ENCODE measurements at places on chromosomes 13 and 19.
A peak's percentile ranks its signal among the peaks of the same experiment; 100 is the strongest.

DNA sequence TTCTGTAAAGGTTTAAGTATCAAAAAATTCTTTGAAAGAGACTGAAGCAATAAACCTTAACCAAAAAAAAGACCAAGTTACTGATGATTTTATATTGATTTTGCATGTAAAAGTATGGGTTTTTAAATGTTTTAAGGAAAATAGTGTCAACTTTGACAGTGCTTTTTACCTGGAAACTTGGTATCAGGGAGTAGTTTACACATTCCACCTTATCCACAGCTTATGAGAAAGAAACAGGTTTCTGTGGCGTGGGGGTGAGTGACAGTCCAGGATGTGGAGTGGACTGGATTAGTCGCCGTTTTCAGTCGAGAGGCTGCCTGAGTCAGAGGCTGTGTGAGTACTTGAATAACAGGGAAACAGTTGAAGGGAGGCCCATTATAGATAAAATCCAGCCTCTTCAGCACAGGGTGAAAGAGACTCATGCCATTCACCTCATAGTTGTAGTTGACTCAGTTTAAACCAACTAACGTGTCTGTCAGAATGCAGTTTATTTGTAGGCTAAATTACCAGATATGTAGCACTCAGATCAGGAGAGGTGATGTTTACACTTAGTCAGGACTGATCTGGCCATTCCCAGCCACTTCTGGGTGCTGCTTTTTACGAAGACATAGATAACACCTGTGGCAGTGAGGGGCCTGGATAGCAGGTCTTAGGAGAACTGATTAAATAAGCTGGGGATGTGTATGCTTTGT, 595 bp upstream of the GPR183 start:
- peak; percentile 89 for DNase-seq

DNA sequence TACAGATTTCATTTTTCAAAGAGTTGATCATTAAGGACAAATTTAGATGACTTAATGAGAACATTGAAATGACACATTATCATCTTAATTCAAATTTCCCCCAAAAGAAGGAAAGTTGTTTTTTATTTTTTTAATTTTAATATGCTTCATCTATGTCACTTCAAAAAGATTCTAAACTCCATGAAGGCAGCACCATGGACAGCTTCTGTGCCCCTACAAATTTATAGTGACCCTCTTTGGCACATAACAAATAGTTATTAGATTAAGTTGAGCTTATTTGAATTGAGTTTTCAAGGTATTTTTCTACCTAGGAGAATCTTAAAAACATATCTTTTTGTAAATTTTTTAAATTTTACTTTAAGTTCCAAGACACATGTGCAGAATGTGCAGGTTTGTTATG, 198.6 kb downstream of the DCT start:
- DNase-seq, result no peak

DNA sequence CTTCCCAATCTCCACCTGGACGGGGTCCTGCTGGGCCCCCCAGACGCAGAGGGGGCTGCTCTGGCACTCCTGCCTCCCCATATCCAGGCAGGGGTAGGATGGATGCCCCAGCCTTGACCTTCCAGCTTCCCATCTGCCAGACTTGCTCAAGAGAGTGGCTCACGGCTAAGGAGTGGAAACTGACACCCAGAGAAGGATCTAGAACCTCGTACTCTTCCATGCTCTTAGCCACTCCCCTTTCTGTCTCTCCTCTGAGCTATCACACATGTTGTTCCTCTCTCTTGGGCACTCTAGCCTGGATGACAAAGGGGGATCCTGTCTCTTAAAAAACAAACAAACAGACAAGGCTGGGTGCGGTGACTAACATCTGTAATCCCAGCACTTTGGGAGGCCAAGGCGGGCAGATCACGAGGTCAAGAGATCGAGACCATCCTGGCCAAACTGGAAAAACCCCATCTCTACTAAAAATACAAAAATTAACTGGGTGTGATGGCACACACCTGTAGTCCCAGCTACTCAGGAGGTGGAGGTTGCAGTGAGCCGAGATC, 12.2 kb upstream of the FUT5 start:
- no peak for DNase-seq

GRCh38 chr19:31519256-31519655, 170.0 kb upstream of the TSHZ3 start:
- no peak for DNase-seq

DNA sequence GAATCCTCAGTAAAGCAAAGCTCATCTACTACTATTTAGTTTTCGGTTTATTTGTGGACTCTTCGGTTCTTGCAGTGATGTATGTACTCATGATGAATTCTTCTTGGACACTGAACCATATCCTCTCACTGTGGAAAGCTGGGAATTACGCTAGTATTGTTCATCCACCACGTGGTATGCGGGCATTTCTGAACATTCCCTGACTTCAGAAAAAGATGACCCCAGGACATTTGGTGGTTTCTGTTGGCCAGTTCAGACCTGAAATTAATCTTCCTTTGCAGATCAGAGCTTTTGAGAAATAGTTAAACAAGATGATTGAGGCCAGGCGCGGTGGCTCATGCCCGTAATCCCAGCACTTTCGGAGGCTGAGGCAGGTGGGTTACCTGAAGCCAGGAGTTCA, 25.3 kb upstream of the FBN3 start:
- no peak for DNase-seq

DNA sequence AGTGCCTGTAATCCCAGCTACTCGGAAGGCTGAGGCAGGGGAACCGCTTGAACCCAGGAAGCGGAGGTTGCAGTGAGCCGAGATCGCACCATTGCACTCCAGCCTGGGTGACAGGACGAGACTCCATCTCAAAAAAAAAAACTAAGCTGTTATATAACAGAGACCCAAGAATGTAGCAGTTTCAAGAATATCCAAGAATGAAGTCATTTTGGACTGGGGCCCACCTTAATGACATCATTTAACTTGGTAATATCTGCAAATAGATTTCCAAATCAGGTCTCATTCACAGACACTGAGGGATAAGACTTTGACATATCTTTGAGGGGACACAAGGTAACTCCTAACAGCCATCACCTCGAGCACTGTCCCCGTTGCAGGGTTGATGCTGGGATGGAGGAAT, 36.5 kb upstream of the MRI1 start:
- DNase-seq, result no peak

DNA sequence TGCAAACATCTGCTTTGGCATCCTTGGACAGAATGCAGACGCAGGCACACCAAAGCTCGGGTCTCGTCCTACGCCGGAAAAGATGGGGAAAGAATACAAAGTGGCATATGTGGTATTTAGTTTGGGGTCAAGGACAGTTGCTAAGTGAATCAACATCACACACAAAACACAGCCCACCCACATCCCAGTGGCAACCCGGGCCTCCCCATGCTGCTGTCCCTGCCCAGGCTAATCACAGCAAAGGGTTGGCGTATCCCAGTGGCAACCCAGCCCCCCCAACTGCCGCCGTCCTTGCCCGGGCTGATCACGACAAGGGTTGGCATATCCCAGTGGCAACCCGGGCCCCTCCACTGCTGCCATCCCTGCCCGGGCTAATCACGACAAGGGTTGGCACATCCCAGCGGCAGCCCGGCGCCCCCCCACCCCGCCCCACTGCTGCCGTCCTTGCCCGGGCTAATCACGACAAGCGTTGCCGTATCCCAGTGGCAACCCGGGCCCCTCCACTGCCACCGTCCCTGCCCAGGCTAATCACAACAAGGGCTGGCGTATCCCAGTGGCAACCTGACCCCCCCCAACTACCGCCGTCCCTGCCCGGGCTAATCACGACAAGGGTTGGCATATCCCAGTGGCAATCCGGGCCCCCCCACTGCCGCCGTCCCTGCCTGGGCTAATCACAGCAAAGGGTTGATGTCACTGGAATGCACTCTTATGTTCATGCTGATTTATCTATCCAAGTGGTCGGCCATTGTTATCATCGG, 167.8 kb upstream of the SOX1 start:
- no peak for DNase-seq

GRCh38 chr19:17949956-17950309, 17.0 kb upstream of the KCNN1 start:
- no peak for DNase-seq

DNA sequence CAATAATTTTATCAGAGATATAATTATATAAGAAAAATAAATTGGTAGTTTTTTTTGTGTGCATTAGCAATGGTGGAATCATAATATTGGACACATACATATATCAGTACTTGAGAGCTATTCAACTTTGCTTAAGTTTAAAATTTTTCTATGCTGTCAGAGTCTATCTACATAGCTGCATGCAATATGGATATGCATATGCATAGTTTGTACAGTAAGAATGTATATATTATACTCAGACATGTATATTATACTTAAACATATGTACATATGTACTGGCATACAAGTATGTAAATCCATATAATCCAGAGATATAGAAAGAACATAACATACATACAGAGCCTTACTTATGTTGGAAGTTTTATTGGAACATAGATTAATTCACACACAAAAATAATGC, 1043.2 kb downstream of the EFNB2 start:
- DNase-seq, result no peak

Data from activated CD4-positive, alpha-beta T cell treated with anti-CD3 and anti-CD28 coated beads for 48 hours (primary cell).